ENCODE measurements at places on chromosomes 1 and 21.

- DNase-seq = peak; percentile 90
Measured at GRCh38 chr1:206784471-206784903, 12.2 kb upstream of the IL10 start.

GRCh38 chr1:40341491-40342380 lies 24.6 kb upstream of the COL9A2 start:
- DNase-seq = no peak

DNA sequence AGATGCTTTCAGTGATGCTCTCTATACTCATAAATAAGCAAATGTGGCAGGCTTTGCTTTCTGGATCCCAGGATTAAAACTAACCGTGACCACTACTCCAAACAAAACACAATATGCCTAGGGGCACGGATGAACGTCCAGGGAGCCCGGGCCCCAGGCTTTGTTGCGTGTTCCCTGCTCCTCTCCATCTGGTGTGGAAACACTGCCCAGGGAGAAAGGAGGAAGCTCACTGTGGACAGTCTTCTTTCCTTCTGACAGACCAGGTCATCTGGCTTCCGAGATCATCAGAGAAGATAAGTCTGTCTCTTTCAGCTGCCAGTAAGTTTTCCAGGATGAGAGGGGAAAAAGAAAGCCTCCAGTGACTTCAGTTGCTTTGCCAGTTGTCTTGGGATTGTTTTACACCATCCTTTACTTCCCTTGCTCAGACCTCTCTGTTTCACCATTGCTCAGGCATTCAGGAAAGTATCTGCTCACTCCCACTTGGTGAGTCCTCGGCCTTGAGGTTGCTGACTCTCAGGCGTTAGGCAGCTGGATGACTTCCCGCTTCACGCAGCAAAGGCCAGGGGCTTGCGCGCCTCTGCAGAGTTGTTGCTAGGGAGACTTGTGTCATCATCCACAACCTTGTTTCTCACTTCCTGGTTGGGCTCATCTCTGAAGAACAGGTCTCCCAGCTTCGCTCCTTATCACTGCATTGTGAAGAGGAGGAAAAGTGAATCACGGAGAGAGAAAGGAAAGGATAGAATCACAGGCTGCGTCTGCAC lies 20.6 kb upstream of the PGD start:
- DNase-seq = no peak

- DNase-seq = no peak
Measured at GRCh38 chr21:42214921-42215320, 4.0 kb upstream of the ABCG1 start.

GRCh38 chr1:225914947-225915346 lies 9.1 kb downstream of the PYCR2 start:
- DNase-seq = no peak

DNA sequence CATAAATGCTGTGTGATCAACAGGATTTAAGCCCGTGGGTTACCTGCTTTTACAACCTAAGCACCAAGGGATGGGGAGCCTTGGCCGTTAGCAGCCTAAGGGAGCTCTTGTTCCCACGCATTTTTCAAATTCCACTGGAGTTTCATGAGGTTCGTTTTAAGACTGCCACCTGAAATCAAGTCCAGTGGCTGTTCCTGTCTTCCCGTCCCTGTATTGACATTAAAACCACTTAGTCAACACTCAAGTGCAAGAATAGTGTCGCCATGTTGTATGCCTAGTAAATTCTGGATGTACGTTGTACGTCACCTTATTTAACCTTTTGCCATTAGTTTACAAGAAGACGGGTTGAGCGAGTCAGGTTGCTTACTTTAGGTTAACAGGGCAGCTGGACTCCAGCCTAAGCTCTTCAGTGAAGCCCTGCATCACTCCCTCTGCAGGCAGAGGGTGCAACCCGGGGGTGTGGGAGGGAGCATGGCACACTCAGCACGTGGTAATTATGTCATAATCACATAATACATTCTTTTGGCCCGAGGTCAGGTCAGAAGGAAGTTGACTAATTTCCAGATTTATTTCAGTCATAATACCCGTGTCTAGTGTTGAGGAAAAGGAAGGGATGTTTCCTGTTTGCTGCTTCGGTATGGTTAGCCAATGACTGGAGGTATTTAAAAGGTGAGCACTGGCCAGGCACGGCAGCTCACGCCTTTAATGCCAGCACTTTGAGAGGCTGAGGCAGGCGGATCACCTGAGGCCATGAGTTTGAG lies 42.5 kb downstream of the CNST start:
- DNase-seq = peak; percentile 20

DNA sequence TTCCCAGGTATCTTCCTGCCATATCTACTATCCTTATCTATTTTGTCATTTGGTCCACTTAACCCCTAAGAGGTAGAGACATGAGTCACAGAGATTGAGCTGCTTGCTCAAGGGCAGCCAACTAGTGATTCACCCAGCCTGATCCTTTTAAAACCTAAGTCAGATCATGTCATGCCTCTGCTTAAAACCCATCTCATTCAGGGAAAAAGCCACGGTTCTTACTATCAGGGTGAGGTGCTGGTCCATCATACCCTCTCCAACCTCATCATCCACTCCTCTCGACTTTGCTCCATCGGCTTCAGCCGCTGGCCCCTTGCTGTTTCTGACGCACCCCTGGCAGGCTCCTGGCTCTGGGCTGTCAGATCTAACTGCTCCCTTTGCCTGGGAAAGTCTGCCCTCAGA lies 14.4 kb upstream of the PPP1R15B start:
- DNase-seq = no peak

- DNase-seq = no peak
Measured at GRCh38 chr1:225644666-225645065, 8.3 kb downstream of the ENAH start.

- DNase-seq = no peak
Measured at GRCh38 chr1:97936976-97937375, 16.1 kb upstream of the DPYD start.

- DNase-seq = no peak
Measured at GRCh38 chr1:56850411-56850810, 4.2 kb upstream of the C8A start.

DNA sequence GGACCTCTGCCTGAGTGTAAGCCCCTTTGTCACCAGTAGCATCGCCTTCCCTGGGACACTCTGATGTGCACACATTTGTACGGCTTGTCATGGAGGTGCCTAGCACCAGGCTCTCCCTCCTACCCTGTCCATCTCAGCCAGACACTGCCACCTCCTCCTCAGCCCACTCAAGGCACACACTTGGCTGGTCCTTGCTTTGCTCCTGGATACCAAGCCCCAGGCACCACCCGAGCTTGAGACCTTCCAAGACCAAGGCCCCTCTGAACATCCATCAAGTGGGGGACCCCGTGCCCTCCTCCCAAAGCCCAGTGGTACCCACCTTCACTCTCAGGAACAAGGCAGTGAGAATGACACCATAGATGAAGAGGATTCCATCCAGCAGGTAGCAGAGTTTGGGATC lies 78.0 kb downstream of the CD247 start:
- no peak for DNase-seq

Measured in activated CD4-positive, alpha-beta T cell treated with anti-CD3 and anti-CD28 coated beads, Interleukin-2, amount 50 U/mL, for 4 hours (primary cell).